ENCODE measurements at places on chromosomes 12 and 14.

DNA sequence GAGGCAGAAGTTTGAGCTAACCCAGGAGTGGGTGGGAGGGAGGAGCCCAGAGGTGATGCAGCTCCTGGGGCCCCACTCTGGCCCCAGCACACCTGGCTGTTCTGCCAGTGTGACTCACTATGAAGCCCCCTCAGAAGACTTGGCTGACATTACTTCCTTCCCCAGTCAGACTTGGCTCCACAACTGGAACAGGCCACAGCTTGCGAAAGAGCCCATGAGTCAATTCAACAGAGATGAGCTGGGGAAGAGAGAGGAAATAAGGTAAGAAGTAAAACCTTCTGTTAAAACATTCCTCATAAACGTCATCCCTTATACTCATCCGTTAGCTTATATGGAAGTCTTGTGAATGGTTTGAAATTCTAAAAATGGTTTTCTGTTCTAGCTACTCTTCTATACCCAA, 245.9 kb downstream of the ADAMTS20 start:
- no peak for DNase-seq

DNA sequence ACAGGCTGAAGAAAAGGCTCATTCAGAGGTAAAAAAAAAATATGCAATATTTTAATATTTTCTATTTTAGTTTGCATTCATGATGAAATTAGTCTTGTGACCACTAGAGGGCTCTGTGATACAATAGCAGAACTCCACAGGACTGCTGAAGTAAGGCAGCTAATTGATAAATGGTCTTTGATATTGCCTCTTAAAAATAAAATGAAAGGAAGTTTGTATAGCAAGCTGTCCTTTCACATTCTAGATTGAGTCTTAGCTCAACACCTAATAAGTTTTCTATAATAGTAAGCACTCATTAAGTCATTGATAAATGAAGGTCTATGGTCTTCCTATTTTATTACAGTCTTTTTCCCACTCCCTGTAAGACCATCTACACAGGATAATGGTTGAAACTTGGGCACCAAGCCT, 315.7 kb downstream of the NAV3 start:
- peak; percentile 53 for DNase-seq

- DNase-seq, result no peak
Measured at GRCh38 chr14:92747701-92748258, 647 bp downstream of the LGMN start.

DNA sequence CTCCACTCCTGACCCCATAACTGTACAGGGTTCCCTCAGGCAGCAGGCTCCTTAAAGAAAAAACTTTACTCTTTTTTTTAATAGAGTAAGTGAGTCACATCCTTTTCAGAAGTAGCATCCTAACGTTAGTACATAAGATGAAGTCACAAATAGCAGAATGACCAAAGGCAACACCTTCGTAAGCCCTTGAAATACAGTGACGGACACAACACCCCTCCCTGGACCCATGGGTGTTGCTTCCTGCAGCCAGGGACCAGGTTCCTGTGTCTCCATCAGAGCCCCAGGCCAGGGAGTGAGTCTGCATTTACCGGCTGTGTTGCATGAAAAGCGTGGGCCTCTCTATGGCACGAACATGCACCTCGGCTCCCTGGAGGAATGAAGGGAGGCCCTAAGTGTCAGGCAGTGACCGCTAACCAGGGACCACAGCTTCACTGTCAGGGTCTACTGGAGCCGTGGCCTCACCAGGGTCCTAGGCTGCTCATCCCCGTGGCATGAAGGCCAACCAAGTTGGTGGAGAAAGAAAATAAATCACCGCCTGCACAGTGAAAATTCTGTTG, 340.0 kb upstream of the SFSWAP start:
- DNase-seq, result no peak

DNA sequence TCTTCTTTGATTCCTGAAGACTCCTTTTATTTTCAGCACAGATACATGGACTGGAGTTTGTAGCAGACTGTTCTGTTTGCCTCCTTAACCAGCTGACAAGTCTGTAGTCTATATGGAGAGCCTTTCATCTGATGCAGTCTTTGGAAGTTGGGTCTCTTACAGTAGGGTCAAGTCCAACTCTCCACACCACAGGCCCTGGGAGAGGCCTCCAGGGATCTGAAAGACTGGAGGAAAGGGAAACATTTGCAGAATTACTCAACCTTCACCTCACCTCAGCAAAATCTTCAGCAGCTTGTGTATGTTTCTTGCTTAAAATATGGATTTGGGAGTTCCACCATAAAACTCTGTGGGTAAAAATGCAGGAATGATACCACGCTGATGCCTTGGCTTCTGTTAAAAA, 188.4 kb downstream of the MSRB3 start:
- DNase-seq, result no peak

- no peak for DNase-seq
Measured at GRCh38 chr12:76789335-76790050, 25.6 kb downstream of the ZDHHC17 start.

GRCh38 chr14:75979648-75980565, 1.9 kb downstream of the TGFB3 start:
- DNase-seq, result no peak

DNA sequence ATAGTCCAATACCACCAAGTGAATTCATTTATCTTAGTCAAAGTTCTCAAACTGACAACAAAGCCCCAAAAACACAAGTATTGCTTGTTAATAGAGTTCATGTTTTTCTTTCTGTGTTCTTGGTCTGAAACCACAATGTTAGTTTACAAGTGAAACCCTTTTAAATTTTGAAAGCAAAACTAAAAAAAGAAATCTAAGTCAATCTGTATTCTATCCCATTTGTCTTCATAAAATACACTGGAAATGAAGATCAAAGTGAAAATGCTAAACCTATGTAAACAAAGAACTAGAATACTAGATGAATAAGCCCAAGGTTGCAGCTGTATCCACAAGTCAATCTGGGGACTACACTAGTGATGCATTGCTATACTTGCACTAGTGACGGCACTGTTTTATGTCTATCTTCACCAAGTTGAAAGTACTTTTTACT, 10.4 kb downstream of the MAP4K5 start:
- DNase-seq, result no peak

DNA sequence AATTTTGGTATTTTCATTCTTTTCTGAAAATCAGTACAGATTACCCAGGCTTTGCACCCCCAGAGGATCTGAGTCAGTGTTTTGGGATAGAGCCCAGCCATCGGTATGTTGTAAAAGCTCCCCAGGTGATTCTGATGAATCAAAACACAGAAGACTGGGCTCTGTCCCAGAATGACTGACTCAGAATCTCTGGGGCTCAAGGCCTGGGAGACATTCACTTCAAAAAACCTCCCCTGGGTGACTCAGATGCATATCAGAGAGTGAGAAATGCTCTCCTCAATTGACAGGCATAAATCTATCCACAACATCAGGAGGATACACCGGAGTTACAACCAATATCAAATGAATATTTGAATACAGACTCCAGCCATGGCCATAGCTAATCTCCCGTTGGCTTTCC, 32.6 kb downstream of the SLC35F4 start:
- DNase-seq, result no peak

DNA sequence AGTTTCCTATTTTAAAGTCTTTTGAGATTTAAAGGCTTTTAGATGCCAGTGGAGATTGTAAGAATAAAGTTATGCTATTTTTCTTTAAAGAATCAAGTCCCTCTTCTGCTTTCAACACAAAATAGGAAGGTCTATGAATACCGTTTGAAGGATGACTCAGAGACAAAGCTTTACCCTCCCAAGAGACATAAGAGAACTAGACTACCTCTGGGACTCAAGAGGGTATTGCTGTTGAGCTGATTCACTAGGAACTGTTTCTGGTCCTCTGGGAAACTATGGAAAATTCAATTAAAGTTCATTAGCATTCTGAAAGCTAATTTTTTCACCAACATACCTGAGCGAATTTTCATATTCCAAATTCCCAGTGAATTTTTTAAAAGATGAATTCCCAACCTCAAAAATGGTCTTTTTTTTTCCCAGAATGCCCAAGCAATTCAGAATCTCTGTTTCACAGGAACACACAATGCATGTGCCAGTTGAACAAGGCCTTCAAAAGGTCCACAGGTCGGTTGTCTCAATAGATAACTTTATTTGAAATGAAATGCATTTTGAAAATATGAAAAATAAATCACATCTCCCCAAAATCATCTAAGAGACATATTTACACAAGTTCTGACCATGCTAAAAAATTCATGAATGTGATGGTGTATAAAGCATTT, 6.5 kb downstream of the PHLDA1 start:
- DNase-seq, result no peak

DNA sequence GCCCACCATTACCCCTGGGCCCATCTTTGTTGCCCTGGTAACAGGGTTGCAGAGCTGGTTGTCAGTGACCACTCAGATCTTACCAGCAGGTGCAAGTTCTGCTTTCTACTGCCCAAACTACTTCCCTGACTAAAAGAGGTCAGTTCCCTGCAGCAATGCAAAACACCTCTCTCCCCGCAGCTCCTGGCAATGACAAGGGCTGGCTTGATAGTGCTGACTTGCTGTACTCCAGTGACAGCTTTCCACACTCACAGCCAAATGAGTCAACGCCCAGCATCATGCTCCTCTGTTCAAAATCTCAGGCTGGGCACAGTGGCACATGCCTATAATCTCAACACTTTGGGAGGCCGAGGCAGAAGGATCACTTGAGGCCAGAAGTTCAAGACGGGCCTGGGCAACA, 90.6 kb downstream of the CIT start:
- DNase-seq, result no peak

DNA sequence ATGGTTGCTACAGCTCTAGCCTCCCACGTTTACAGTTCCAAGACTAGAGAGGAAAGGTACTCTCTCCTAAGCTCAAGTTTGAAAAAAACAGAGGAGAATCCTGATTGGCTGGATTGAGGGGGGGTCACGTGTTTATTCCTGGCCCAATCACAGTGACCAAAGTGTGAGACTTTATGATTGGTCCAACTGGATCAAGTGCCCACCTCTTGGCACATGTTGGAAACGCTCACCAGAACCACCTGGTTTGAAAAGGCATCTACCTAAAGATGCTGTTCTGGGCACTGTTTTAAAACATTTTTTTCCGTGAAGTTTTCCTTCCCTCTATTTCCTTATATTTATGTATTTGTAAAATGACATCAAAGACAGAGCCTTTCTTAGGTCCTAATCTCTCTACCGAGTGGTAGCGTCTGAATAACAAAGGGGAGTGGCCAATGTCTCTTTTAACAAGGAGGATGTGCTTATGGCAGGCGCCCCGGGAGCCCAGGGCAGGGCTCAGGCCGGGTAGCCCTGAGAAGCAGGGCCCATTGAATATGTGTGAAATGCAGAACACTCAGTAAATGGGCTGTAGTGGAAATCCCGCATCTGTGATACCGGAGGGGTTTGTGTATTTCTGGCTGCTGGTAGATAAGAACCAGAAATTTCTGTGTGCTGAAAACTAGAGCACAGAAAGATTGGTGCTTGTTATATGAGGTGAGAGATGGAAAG, 146.2 kb downstream of the ATP23 start:
- DNase-seq, result no peak

DNA sequence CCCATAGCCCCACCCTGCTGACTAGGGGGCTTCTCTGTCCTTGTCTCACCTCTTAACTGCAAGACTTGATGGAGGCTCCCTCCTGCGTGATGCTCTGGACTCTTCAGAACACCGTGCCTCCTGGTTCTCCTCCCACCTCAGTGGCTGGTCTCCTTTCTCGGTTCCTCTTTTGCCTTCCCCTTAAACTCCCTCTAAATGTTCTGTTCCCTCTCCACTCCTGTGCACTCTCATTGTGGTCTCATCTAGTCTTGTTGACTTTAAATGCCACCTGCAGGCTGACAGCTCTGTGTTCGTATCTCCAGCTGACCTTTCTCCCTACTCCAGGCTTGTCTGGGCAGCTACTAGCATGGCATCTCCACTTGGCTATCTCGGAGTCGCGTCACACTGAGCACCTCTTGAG, 28.3 kb downstream of the DYNC1H1 start:
- no peak for DNase-seq

- DNase-seq, result no peak
Measured at GRCh38 chr12:133236144-133236543, 467 bp upstream of the ANHX start.

DNA sequence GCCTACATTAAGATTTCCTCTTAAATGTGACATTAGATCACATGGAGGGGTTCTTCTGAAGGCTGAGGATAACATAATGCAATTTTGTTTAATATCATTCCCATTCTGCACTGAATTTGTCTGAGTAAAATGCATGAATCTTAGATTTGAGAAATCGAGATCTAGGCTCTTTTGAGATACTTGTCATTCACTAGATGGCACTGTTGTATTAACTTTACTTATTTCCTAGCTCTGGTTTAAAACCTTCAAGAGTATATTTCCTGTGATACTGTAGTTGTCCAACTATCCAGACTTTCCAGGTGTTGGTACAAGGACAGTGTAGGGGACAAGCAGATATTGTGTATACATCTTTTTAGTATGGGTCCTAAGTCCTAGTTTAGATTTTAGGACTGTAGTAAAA, 91.7 kb upstream of the SEL1L start:
- peak; percentile 11 for DNase-seq

DNA sequence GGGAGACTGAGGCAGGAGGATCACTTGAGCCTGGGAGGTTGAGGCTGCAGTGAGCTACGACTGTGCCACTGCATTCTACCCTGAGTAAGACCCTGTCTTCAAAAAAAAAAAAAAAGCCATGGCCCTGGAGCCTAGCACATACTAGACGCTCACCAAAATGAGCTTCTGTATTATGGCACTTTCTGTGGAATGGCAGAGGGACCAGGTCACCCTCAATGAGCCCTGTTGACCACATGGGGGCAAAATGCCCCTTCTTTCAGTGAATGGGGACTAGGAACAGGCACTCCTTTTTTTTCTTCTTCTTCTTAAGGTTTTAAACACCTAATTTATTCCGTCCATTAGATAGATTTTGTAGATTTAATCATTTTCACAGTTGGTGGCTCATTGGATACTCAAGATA, 50.5 kb downstream of the FAM222A start:
- no peak for DNase-seq

- no peak for DNase-seq
Measured at GRCh38 chr12:132236129-132236929, 92.1 kb downstream of the NOC4L start.

DNA sequence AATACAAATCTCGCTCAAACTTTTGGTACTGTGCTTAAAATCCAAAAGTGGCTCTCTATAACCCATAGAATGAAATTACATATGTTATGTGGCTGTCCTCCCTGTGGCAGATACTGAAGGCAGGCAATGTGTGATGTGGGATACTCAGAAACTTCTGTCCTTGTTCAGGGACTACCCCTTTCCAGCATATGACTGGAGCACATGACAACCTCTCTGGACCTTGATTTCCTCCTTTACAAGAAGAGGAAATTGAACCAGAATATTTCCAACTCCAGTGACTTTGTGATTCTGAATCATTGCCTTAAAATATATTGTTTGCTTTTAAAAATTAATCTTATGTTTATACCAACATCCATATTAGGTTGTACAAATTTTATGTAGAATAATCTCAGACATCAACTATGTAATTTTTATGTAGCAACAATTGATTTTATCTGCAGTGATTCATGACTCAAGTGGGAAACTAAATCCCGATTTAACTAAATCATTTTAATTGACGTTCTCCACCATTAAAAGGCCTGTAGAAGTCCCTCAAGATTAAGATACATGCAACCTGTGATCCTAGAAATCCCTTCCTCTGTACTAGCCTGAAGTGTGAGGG, 162.4 kb downstream of the AKAP6 start:
- no peak for DNase-seq

GRCh38 chr14:100076133-100076532, 10.9 kb downstream of the EVL start:
- DNase-seq, result no peak
